NCI-H460 (cell line): ENCODE measurements at places on chromosomes 16 and 17.

GRCh38 chr16:57233944-57234706 lies 10.9 kb upstream of the ARL2BP start:
- no peak for DNase-seq

- DNase-seq: no peak
These were observed 5.8 kb downstream of the ATP2A1 start for GRCh38 chr16:28884045-28884444.

- DNase-seq: no peak
These were observed 594 bp upstream of the DNAJC7 start for GRCh38 chr17:42017866-42018200.

GRCh38 chr16:12387311-12387710 lies 410.8 kb downstream of the SNX29 start:
- DNase-seq: no peak

DNA sequence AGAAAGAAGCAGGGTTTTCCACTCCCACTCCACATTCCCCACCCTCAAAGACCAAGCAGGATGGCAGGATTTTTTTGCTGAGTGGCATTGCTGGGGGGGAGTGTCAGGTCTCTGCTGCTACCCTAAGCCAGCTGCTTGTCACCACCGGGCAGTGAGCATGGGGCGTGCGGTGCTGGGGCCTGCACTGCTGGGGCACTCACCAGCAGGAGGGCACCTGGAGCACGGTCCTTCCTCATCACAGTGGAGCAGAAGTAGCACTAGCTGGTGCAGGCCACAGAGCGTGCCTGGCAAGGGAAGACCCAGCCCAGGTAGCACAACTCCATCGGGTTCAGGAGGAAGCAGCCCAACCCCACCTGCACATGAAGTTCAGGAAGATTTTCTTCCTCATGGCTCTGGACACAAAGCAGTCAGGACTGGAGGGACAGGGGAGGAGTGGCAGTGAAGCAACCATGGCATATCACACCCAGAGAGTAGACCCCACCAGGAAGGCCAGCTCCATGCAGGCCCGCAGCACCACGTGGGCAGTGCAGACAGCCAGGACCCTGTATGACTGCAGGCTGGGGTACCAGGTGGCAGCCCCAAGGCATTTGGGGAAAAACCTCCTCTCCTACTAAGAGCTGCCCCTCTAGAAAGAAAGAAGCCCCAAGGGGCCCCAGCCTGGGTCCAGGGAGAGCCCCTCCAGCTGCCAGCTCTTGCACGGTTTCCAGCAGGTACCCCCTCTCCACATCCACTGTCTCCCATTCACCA lies 16.7 kb upstream of the MYO18A start:
- DNase-seq: no peak

DNA sequence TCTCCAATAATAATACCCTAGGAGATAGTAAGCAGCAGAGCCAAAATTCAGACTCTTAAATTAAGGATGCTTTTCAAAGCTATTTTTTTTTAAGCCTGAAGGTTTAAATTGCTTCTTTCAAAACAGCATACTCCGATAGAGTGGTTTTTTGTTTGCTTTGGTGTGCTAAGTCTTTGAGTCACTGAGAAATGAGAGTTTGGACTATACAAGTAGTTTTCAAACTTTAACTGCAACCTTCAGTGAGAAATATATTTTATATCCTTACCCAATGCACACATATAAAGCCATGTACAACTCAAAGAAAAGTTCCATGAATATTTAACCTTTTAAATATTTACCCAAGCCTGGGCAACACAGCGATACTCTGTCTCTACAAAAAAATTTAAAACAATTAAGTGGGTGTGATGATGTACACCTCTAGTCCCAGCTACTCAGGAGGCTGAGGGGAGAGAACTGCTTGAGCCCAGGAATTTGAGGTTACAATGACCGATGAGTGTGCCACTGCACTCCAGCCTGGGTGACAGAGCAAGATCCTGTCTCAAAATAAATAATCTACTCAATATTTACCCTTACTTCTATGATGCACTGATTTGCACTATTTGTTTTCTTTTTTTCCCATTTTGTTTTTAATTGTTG lies 19.2 kb downstream of the DCUN1D3 start:
- no peak for DNase-seq

DNA sequence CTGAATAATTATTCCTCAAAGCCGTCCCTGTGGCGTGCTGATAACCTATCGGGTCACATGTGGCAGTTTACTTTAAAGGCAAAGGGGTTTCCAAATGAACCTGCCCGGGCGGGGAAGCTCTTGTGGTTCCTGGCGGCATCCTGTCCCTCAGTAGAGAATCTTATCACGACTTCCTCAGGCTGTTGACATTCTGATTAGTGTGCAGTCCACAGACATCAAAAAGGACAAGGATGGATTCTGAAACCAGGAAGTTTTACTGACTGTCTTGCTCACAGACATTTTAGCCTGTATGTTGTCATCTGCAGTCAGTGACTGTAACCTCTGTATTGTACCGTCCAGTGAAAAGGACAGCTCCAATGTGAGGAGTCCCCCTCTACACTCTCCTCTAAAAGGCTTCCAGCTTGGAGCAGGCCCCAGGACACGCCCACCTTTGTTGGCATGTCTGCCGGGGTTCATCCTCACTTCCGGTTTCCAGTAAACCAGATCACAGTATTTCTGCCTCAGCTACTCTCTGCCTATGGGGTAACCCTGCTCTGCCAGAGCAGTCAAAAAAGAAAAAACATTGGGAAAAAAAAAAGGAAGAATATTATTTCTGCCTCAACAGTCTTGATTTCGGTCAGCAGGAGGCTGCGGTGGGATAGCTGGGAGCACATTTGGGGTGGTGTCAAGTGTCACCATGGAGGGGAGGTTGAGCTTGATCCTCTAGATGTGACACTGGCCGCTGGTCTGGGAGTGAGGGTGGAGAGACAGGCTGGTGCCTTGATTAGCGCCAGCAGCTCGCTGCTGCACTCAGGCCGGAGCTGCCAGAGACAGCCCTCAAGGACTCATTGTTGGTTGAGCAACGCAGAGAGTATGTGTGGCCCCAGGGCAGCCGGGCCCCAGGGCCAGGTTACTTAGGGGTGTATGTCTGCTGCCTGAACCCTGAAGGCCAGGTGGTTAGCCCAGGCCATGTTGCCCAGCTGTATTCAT lies 89.0 kb upstream of the DNAH17 start:
- no peak for DNase-seq

DNA sequence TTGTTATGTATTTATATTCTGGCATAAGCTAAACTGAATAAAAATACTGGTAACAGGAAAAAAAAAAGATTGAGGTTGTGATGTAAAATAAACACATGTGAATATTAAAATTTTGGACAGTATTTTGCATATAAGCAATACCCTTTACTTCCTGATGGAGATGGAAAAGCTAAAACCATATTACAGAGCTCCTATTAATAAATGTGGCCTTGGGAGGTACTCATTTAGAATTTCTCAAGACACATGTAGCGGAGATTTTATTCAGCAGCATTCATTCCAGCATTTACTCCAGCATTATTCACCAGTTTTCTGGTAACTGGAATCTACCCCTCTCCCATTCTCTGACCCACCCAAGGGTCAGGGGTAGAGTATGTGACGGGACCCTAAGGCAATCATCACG lies 94.3 kb upstream of the AXIN2 start:
- DNase-seq: no peak

DNA sequence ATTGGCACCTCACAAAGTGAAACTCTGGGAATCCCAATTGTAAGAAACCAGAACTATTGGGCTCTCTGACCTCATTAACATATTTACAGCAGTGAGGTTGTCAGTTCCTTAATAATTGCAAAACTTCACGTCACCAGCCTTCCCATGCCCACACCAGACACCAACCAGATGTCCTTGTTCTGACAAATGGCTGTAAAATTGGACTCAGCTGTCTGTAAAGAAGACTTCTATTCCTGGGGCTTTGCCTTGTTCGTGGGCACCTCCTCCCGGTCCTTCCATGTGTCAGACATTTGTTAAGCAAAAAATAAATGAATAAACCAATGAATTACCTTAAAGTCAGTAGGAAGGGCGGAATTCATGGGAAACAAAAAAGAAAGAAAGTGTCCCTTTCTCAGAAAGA lies 284.3 kb upstream of the CDH11 start:
- no peak for DNase-seq

DNA sequence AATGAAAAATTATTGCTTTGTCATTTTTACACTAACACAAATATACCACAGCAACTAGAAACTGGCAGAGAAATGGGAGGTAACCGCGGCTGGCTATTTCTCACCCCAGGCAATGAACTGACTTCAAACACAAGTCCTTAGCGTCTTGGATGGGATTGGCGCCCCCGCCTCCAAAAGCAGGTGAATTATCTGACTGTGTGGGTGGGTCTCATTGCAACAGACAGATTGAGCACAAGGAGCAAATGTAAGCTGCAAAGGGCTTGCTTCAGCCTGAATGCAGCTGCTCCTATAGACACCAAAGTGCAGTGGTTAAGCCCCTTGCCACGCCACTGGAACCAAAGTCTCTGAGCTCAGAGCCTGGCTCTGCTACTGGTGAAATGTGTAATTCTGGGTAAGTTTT lies 225.0 kb downstream of the XYLT1 start:
- DNase-seq: no peak

DNA sequence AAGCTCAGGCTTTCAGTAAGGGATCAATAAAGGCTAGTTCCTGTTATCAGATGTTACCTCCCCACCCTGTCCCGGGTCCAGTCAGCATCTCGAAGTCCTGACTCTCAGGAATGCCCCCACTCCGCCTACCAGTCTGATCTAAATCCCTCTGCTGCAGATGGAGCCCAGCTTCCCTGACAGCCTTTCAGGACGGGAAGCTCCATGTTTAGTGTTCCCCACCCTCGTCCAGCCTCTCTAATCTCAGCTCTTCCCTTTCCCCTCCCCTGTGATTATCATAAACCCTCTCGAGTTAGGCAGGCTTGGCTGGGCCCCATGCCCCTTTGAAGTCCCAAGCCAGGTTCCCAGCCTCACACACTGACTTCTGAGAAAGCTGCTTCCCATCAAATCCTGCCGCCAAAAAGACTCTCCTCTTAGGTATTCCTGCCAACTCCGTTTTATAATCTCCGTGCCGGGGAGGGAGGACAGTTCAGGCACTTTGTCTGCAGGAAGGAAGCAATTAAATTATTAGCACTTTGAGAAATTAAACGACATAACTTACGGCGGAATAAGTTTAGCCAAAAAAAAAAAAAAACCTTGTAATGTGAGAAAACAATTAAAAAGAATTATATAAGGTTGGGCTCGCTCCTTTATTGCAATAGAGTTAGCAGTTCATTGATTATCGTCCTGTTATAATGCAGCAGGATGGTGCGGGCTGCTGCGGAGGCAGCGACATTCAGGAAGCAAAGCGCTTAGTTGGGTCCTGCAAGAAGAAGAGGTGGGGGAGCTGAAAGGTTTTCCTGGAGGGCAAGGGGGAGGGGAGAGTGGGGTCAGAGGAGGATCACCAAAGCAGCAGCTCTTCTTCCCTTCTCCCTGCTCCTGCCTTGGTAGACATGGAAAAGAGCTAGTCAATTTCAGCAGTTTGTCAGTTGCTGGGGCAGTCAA lies 16.8 kb upstream of the ETV4 start:
- no peak for DNase-seq

DNA sequence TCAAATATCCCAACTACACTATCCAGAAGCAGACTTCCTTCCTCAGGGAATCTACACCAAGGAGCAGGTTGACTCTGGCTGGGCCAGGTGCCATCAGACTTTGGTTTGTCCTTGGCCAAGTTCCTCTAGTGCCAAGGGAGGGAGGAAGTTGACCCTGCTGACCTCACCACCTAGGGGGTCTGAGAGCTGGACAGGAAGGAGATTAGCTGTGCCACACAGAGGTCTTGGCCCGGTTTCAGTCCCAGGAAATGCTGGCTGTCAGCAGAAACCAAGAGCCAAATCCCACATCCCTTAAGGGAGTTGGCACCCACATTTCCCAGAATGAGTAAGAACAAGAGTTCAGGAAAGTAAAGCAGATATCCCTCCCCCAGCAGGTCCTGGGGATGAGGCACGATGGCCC lies 178.2 kb downstream of the SALL1 start:
- no peak for DNase-seq

DNA sequence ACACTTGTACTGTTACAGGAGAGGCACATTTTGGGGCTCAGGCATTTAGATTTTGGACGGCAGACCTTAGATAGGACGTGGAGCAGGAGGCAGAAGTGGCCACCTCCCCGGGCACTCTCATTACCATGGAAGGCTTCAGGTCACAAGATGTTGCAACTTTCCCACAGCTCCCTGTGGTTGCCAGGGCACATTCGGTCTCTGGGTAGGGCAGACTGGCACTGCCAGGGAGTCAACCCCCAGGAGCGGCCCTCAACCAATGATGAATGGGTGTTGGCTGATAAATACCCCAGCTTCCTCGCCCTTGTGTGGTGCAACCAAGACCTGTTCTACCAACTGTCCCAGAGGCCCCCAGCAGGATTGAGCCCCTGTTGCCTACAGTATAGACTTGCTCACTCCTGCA lies 11.2 kb downstream of the NAGPA start:
- DNase-seq: no peak

DNA sequence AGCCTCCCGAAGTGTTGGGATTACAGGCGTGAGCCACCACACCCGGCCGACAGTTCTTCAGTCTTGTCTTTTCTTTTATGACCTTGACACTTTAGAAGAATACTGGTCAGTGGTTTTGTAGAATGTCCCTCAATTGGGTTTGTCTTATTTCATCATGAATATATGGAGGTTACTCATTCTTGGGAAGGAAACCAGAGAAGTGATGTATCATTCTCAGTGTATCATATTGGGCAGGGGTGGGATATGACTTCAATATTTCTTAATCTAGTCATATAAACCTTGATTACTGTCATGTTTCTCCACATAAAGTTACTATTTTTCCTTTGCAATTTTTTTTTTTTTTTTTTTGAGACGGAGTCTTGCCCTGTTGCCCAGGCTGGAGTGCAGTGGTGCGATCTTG lies 36.9 kb downstream of the SNTB2 start:
- DNase-seq: no peak
